ENCODE measurements at places on chromosomes 7 and 10.

DNA sequence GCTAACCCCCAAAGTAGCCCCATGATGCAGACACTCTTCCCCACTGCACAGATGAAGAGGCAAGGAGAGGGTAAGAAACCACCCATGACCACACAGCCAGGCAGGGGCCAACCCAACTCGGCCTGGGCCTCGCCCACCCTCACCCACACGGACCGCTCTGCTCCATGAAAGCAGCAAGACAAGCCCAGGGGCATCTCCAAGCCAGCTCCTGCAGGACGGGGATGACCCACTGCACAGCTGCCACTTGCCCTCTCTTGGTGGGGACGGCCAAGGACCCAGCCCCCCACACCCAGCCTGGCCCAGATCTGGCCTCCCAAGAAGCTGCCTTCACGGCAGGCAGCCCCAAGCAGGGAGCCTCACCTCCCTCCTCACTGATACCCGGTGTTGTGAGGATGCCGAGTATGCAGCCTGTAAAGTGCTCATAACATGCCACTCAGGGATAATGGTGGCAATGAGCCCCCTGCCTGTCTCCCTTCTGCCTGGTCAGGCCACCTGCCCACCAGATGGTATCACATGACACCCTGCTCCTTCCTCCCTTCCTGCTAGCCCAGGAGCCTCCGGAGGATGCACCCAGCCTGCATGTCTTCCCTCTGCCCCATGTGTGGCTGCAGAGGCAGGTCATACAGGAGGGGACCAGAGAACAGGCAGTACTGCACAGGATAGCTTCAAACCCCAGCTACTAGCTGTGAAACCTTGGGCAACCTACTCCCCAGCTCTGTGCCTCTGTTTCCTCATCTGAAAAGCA is 23.3 kb downstream of the OGDHL start:
- no peak for DNase-seq

- DNase-seq: no peak
Observed at GRCh38 chr10:97336006-97336405, 1.5 kb upstream of the FRAT2 start.

DNA sequence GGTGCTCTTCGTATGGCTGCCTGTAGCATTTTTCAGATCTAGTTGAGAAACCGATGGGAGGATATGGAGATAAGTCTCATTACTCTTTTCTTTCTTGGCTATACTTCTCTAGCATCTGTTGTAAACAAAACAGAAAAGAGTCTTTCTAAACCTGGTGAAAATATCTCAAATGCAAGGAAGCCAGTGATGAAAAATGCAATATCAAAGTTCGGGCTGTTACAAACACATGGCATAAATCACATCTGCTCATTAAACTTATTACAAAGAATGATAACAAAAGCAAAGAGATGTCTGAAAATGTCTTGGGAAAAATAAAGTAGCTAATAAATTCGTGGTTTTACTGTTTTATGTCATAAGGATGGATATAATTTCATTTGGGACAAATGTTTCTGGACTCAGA is 71.8 kb upstream of the IGFBP3 start:
- no peak for DNase-seq

DNA sequence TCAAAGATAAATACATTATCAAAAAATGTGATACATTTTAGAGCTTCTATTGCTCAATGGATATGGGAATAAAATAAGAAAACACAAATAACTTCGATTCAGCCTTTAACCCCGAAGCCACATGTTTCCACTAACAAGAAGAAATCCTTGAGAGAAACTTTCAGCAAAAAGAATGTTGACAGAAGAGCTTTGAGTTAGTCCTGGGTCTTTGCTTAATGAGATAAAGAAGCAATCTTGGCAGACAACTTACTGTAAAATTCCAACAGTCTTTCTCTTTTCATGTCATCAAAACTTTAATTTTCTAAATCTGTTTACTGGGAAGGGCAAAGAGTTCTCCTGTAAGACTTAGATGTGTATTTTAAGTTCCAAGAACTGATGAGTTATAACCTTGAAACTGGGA is 810.2 kb downstream of the CNTNAP2 start:
- DNase-seq: no peak

DNA sequence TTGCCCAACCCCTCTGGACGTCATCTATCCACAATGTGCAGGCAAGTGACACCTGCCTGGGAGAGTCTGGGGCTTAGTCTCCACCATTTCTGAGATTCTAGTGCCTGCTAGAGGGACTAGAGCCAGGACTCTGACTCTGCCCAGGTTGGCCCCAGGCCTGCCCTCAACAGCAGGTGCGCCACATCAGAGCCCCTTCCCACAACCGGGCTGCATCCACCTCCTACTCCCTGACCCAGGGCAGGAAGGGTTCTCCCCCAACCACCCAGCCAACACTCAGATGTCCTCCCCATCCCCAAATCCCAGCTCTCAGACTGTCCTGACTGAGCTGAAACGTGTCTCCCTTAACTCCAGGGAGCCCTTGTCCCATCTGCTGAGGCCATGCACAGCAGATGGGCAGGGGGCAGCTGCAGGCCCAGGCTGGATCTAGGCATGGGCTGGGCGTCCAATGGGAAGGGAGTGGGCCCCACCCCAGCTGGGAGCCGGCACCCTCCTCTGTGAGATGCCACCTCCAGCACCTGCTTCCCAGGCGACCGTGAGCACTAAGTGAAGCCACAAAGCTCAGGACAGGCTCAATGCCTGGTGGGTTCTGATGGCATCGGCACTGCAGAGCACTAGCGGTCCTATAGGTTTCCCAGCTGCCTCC is 49.2 kb downstream of the RASGEF1A start:
- no peak for DNase-seq

- DNase-seq: no peak
Observed at GRCh38 chr10:116612107-116612769, 8.5 kb upstream of the PNLIPRP2 start.

GRCh38 chr7:158824028-158824427 is 5.3 kb downstream of the ESYT2 start:
- DNase-seq: no peak

DNA sequence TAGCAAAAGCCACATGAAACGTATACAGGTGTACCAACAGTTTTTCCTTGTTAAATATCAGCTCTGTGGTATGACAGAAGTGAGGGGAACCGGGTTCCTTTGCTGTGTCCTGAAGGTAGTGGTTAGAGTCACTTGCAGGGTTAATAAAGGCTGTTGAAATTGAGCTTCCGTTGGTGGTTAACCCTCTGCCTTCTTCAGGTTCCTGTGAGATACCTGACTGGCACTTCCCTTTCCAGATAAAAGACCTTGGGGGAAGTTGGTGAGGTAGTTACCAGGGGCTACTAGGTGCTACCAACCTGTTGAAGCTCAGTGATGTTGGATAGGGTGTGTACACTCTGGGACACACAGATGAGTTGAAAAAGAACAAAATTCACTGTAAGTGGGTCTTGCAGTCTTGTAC is 384.1 kb downstream of the GATA3 start:
- DNase-seq: no peak

- DNase-seq: peak; percentile 56
Observed at GRCh38 chr7:2521952-2522591, 2.5 kb downstream of the LFNG start.

DNA sequence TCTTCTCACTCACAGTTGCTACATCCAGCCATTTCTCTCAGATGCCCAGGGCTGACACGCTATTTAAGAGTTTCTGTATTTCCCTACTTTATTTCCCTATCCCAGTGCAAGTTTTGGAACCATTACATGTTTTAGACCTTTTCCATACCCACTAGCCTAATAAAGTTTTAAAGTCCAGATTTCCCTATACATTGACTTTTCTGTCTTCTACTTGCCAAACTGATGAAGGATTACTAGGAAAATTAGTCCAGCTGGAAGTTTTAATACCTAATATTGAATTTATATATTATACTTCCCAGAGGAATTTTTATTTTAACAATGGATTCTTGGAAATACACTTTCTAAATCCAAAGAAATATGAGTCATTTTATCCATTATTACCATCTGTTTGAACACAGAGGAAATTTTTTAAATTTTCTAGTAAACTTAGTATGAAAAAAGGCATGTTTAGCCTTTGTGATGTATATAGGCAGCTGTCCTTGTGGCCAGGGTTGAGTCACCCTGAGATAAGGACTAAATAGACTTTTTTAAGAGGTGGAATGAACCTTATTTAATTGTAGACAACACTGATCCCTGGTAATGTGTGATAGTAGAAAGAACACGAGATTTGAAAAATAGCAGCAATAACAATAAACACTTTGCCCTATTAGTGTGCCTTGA is 205.0 kb downstream of the TFEC start:
- no peak for DNase-seq

DNA sequence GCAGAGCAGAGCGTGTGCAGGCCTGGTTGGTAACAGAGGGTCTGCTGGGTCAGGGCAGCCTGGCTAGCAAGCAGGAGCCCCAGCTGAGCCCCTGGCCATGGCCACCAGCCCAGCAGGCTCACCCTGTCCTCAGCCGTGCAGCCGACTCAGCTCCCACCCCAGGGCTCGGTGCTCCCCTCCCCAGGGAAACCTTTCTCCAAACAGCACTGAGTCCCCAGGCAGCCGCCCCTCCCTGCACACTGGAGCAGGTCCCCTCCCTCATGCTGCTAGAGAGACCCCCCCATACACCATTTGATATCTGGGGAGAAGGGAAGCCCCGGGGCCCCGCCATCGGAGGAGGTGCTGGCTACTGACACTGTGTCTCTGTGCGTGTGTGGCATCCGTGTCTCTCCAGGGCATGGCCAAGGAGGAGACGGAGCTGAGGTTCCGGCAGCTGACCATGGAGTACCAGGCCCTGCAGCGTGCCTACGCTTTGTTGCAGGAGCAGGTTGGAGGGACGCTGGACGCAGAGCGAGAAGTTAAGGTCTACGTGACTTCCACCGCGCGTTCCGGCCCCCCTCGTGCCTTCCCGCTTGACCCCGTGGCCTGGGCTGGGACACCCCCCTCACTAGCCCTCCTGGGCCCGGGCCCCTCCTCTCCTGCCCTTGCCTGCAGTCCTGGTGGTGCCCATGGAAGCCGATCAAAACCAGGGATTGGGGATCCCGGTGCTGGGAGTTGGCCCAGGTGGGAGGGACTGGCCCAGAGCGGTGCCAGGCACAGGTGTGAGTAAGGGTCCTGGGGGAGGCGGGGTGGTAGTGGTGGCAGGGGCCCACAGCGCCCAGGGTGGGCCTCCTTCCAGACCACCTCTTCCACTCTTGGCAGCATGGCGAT is 45.0 kb upstream of the DPYSL4 start:
- DNase-seq: no peak

GRCh38 chr10:67696029-67696428 is at the start of gene CTNNA3:
CTNNA3 (minus strand) TSS chr10:67696195.
- no peak for DNase-seq

- no peak for DNase-seq
Observed at GRCh38 chr10:90642136-90642535, 215.7 kb downstream of the HTR7 start.

- no peak for DNase-seq
Observed at GRCh38 chr10:34622945-34623344, 192.2 kb downstream of the PARD3 start.

- no peak for DNase-seq
Observed at GRCh38 chr7:113370910-113371309, 252.6 kb upstream of the SMIM30 start.

DNA sequence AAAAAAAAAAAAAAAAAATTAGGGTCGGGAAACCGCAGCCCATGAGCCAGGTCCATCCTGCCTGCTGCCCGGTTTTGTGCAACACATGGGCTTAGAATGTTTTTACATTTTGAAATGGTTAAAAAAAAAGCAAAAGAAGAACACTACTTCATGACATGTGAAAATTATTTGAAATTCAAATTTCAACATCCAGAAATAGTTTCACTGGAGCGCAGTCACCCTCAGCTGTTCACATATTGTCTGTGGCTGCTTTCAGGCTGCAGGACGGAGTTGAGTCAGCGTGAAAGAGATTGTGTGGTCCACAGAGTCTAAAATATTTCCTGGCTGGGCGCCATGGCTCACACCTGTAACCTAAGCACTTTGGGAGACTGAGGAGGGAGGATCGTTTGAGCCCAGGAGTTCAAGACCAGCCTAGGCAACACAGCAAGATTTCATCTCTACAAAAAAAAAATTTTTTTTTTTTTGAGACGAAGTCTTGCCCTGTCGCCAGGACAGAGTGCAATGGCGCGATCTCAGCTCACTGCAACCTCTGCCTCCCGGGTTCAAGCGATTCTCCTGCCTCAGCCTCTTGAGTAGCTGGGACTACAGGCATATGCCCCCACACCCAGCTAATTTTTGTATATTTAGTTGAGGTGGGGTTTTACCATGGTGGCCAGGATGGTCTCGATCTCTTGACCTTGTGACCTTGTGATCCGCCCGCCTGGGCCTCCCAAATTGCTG is 63.9 kb upstream of the ECHDC3 start:
- DNase-seq: no peak

GRCh38 chr7:127819975-127820731 is 168.2 kb downstream of the SND1 start:
- DNase-seq: no peak

- no peak for DNase-seq
Observed at GRCh38 chr7:3862774-3863173, 561.7 kb downstream of the SDK1 start.

DNA sequence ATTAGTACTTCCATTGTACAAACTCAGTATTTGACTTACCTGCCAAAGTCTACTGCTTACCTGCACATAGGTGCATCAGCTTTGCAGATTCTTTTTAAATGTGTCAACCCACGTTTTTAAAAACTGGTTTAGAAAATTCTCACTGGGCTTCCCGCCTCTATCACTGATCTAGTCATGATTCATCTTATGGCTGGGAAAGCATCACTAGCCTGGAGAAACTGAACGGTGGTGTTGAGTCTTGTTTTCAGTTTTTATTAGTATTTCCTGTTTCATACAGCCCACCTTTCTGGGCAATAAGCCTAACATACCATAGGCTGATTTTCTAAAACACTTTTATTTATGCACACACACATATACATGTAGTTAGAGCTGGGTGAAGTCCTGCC is 19.7 kb downstream of the DOCK1 start:
- no peak for DNase-seq

DNA sequence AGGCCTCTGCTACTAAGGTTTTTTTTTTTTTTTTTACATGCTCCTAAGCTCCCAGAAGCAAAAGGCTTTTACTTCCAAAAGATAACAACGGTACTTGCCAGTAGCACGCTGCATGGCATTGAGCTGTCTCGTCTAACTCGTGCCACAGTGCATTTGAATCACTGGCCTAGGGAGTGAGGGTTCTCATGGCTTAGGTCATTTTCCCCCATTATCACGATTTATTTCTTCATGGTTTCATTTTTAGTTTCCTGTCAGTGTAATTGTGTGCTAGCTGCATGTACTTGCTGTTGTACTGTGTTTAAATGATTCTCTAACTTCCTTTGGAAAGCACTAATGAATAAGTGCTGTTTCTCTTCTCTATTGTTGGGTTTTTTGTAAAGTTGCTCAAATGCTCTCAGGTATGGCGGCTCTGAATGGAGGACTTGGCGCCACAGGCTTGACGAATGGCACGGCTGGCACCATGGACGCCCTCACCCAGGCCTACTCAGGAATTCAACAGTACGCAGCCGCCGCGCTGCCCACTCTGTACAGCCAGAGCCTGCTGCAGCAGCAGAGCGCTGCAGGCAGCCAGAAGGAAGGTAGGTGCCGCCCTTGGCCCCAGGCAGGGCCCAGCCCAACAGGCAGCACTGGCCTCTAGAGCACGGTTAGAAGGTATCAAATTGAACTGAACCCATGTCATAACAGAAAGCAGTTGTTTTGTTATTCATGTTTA is 290.5 kb downstream of the USP6NL start:
- no peak for DNase-seq
